ENCODE measurements at places on chromosomes 5 and 9.

DNA sequence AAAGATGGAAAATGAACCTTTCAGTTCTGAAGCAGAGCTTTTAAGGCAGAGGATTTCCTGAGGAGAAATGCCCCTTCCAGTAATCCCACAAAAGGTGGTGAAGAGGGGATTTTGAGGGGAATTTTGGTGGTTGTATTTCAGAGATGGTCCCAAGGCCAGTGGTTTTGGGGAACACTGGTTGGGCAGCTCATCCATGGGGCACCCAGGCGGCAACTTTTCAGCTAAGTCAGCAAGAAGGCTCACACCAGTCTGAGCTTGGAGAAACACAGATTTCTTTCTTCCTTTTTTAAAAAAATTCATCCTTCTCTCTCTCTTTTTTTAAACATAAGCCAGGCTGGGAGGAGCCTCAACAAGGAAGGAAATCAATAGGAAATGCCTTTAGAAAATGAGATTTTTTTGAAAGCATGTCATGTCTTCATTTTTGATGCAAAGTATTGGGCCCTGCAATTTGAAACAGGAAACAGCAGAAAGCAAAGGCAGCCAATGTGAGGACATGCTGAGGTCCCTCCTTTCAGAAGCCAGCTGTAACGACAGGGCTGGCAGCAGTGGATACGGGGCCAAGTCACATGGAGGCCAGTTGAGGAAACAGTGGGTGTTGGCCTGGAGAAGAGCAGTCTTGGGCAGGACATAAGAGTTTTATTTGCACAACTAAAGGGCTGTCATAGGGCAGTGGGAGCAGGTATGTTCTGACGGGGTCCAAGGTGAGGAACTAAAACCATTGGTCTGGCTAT, 155.3 kb upstream of the KLF4 start:
- no peak for DNase-seq

DNA sequence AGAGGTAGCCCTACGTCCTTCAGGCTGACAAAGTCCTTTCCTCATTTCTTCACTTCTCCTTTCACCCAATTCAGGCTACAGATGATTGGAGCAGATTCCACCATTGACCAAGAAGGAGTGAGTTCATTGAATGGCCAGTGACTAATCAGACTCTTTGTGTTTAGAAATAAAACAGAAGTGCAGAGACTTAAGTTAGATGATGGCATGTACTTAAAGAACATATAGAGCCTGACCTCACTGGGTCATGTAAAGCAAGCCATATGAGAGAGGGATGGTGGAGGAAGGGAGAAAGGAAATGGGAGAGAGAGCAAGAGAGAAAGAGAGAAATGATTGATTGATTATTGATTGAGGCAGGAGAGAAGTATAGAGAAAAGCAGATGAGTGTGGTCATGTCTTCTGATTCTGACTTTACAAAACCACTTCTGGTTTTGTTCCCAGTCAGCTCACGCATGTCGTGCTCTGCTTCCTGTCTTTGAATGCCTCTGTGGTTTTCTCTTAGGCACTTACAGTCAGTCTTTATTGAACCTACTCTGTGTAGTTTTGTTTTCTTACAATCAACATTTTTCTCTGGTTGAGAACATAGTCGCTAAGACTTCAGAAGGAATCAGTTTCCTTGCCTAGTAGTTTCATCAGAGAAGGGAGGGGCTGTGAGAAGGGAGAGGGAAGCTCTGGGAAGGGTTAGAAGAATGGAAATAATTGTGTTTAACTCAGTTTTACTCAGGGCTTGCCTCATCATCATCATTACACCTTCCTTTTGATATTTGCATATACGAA, 149.2 kb upstream of the KLF9 start:
- no peak for DNase-seq

- no peak for DNase-seq
These were observed 81.3 kb downstream of the GADD45G start for GRCh38 chr9:89686126-89686525.

- DNase-seq = no peak
These were observed 29.5 kb upstream of the TGFBR1 start for GRCh38 chr9:99075246-99075912.

- DNase-seq = no peak
These were observed 79.5 kb upstream of the TRIO start for GRCh38 chr5:14063691-14064090.

DNA sequence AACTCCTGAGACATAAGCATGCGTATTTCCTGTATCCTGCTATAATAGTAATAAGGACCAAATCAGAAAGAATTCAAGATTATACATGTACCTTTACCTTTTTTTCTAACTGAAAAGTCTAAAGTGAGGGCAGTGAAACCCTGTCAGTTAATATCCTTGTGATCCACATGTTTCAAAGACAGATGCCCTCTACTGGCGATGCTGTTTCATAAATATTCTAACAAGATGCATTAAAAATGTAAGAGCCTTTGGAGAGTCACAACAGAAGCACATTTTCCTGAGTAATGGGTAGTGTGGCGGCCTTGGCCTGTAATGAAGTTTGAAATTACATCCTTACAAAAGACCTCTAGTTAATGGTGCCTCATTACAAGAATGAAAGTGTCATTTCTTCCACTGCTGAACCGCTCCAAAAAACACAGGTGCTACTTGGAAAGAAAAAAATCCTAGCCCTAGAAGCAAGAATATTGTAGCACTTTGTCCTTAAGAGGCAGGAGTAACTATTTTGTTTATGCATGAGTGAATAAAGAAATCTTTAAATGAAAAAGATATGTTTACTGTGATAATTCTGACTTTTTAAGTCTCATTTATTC, 232.6 kb downstream of the EPB41L4A start:
- no peak for DNase-seq

- no peak for DNase-seq
These were observed 515.6 kb upstream of the ST8SIA4 start for GRCh38 chr5:101418713-101419118.

DNA sequence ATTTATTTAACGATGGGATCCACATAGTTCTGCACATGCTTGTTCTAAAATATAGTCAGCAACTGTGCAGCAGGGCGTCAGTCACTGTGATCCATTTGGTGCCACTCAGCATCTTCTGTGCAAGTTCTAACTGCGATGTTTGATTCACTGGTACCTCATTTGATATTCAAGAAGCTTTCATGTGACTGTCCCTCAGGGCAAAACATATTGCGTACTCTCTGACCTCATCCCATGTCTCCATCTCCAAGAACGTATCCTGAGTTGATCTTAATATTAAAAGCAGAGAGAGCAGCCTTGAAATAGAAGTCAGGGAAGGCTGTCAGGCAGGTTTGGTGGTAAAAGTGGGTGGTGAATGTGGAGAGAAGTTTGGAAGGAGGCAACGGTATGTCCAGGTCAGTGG, 116.5 kb upstream of the ATP10B start:
- no peak for DNase-seq

- DNase-seq = no peak
These were observed 40.7 kb downstream of the F2RL2 start for GRCh38 chr5:76582230-76583162.

DNA sequence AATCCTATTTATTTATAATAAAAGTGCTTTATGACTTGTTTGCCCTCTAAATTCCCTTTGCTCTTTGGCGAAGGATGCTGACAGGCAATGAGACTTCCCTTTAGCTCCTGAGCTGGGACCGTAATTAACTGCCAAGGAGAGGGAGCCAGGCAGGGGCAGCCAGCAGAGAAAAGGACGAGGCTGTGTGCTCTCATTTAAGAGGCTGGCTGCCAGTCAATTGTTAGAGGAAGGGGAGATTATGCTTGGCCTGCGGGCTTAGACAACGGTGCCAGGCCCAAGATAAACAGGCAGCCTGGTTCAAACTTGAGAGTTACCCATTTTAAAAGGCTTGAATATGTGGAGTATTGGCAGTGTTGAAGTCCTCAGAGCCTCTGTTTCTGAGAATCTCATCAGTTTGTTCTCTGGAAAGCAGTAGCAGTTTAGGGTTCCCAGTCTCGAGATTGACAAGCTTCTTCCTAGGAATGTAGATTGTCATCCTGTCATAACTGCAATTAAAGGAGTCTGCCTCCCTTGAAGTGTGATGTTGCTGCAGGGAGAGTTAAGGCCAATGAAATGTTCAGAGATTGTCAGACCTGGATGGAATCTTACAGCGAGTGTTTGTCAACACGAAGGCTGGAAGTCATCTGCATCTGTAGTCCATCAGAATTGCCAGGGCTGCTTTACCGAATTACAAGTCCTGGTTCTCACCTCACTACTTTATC, 113.2 kb downstream of the JAKMIP2 start:
- no peak for DNase-seq

DNA sequence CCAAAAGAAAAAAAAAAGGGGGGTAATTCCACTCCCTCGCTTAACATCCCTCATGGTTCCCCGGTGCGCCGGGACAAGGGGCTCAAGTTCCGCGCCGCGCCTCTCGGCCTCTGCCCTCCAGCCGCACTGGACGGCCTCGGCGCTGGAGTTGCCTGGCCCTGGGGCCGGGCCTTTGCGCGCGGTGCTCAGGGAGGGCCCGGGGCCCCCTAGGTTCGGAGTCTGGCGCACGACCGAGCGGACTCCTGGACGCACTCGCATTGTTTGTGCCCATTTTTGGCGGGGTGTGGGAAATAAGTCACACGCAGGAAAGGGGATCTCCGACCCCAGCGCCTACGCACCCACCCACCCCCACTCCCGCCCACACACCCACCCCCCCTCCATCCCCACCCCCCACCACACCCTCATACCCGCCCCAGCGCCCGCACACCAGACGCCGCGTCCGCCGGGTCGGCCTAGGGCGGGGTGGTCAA, 381 bp downstream of the MED22 start:
- DNase-seq = no peak

DNA sequence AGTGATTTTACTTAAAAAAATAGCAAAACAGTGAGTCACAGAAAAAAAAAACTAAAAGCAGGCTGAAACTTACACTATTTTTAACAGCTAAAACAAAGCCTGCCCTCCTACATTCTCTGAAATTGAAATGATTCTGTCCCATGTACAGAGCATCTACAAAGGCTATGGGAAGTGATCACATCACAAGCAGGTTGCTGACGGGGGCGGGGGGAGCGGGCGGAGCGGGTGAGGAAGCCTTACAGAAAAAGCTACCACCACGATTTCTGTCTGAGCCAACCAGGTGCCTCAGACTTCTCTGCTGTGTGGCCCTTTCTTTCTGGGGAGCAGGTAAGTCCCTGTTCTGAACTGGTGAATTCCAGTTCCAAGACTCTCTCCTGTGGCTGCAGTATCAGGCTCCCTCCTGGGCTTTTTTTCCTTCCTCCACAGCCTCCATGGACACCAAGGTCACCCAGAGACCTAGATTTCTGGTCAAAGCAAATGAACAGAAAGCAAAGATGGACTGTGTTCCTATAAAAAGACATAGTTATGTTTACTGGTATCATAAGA, 104.9 kb downstream of the ANKRD18B start:
- no peak for DNase-seq

DNA sequence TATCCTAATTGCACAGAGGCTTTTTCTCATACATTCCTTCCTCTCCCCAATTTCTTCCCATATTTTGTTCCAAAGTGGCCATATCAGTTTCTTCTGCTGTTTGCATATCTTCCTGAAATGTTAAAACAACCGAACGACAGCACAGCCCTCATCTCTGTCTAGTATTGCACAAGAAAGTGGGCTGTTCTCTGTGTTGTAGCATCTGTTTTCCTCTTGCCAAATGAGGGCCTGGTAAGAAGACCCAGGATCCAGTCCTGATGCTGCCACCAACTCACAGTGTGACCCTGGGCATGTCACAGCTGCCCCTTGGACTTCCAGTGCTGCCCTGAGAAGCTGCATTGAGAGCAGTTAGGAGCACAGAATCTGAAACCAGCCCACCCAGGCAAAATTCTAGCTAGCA, 4.1 kb downstream of the SLC31A2 start:
- DNase-seq = no peak

DNA sequence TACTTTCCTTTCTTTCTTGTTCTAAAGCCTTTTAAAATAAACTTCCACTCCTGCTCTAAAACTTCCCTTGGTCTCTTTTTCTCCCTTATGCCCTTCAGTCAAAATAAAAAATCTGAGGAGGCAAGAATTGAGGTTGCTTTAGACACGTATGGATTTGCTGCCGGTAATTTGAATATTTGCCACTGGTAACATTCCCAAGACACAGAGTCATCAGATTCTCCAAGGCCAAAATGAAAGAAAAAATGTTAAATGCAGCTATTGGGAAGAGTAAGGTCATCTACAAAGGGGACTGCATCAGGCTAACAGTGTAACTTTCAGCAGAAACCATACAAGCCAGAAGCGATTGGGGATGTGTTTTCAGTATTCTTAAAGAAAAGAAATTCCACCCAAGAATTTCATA, 311.1 kb downstream of the CDH18 start:
- no peak for DNase-seq

- DNase-seq = no peak
These were observed 472.1 kb downstream of the RASEF start for GRCh38 chr9:82590845-82591244.

GRCh38 chr9:79660615-79661014, 88.8 kb downstream of the TLE4 start:
- DNase-seq = no peak

DNA sequence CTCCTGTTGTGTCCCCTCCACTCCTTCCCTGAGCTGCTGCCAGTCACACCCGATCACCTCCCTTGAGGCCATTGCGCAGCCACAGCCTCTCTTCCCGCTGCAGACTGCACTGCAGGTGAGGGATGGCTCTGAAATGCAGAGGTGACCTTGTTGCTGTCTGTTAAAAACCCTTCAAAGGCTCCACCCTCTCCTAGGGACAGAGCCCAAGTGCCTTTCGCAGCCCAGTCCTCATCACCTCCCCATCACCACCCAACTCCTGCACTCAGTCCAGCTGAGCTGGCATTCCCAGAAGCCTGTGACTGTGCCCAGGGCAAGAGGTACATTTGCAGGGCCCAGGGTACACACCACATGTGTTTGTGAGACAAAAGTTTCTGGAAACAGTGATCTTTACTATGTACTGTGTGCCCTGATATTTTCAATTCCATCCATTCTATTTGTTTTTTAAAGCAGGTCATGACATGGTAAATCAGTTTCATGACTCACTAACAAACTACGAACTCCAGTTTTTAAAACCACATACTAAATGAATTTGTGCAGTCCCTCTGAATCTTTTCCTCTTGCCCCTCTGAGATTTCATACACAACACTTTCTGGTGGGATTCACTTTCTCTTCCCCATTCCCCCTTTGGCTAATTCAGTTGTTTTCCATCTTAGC, 73.0 kb upstream of the SPOCK1 start:
- no peak for DNase-seq

DNA sequence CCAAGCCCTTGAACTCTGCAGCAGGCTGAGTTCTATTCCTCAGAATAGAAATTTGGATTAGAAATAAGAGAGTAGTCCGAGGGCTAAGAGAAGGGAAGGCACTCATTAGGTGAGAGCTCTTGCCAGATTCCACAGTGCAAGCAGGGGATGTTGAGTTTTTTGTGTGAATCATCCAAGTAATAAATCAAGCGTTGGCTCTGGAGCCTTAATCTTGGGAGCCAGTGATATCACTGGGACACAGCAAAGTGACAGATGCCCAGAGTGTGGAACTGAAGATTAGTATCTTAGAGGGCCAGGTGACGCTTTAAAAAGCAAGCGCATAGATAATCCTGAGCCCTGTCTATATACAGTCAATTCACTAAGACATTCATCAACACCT, 60.3 kb downstream of the FOXD1 start:
- no peak for DNase-seq

- DNase-seq = no peak
These were observed 32.2 kb upstream of the ANGPTL2 start for GRCh38 chr9:127154390-127155191.

GRCh38 chr9:131099102-131099606, 2.8 kb downstream of the AIF1L start:
- no peak for DNase-seq

GRCh38 chr9:109143881-109144562, 23.0 kb downstream of the FRRS1L start:
- no peak for DNase-seq

GRCh38 chr9:135565141-135565628, 3.6 kb downstream of the PAEP start:
- no peak for DNase-seq
